Upper lobe of left lung (tissue), 6 donors: ENCODE measurements at places on chromosomes 7 and 10.

- no peak for DNase-seq
Observed at GRCh38 chr7:30556840-30557239, 37.8 kb upstream of the GARS1 start.

DNA sequence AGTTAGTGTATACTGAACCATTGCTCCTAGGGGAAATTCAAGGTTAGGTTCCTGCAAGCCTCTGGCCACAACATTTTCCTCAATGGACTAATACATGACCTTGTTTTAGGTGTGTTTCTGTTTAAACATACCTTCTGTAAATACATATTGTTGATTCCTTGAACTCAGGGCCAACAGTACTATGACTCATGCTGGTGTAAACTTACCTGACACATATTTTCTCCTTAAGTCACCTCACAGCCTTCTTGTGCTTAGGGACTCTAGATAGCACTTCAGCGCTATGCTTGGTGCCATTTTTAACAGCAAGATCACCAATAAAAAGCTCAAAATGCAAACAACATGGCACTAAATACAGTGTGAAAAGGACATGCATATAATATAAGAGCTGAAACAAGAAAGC lies 176.4 kb downstream of the TAX1BP1 start:
- no peak for DNase-seq

- no peak for DNase-seq
Observed at GRCh38 chr10:21733710-21734109, 199.7 kb downstream of the MLLT10 start.

GRCh38 chr7:128167791-128168666 lies 73.0 kb upstream of the LEP start:
- no peak for DNase-seq

DNA sequence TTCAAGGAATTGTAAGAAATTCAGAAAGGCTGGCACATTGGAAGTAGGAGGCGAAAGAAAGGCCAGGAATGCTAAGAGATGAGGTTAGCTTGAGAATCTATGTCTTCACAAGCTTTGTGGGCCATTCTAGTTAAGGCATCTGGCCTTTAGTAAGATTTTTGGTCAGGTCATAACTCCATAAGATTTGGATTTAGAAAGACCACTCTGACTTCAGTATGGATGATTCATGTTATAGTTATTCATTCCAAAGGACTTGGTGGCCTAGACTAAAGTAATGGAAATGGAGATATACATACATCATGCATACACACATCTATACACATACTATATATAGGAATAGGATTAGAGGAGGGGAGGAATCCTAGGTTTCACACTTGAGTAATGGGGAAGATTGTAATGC lies 77.5 kb downstream of the SEPTIN7 start:
- no peak for DNase-seq

DNA sequence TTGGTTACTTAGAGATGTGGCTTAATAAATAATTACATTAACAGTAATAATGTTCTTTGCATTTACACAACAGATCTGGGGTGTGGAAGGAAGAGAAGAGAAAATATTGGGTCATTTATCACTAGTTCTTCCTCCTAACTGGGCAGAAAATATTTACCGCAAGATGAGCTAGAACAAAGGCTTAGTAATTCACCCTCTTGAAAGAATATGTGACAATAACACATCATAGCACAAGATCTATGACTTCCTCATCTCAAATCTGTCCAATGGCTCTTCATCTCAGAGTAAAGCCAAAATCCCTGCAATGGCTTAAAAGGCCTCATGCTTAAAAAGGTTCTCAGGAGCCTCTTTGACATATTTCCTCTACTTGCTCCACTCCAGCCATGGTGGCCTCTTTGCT lies 178.6 kb downstream of the ZNF438 start:
- DNase-seq: no peak

DNA sequence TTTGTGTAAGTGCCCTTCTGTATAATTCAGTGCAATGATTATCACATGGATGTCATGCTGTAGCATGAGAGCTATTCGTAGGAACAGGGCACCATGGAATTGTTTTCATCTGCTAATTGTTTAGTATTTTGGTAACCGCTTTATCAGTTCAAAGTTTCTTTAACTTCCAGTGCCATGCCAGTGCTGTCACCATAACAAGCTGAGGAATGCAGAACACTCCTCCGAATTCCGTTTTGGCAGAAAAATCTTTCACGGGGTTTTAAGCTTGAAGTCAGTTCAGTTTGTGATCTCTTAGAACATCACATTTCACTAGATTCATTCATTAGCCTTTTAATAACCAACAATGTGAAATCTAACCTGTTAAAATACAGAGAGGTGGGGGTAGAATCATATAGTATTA lies 117.2 kb upstream of the SEMA3C start:
- DNase-seq: no peak

GRCh38 chr10:132972149-132972985 lies 30.0 kb upstream of the CFAP46 start:
- DNase-seq: peak; percentile 64

GRCh38 chr7:93307131-93307660 lies 75.0 kb downstream of the VPS50 start:
- DNase-seq: no peak

DNA sequence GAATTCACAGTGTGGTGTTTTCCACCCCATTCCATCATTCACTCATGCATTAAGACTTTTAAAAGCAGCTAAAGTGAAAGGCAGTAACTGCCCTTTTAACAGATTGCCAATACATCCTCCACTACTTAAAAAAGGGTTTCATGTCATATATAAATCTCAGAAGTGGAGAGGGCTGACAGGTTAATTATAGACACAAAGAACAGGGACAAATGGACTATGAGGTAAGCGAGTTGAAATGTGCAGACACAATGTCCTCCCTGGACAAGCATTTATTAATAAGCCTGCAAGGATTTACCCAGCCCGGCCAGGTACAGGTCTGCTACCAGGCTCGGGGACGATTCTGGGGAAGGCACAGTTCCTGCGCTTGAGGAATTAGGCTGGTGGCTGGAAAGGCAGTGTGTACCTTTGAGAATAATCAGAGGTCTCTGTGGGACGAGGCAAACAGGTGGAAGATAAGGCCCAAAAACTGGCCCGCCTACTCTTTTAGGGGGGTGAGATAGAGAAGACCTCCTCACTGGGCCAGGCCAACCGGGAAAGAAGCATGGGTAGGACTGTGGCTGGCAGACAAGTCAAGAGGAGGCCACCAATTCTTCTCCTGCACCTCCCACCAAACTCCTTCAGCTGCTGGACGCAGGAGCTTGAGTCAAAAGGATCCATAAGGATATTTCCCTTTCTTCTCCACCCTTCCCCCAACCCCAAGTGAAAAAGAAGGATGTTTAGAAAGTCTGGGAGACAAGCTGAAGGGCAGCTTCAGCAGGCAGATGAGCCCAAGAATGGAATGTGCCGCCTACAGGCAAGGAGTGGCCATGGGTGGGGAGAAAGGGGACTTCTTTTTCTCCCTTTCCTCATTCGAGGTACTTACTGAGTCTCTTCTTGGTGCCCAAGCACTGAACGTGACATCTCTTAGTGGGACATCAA lies 1.5 kb downstream of the PDLIM1 start:
- DNase-seq: no peak

DNA sequence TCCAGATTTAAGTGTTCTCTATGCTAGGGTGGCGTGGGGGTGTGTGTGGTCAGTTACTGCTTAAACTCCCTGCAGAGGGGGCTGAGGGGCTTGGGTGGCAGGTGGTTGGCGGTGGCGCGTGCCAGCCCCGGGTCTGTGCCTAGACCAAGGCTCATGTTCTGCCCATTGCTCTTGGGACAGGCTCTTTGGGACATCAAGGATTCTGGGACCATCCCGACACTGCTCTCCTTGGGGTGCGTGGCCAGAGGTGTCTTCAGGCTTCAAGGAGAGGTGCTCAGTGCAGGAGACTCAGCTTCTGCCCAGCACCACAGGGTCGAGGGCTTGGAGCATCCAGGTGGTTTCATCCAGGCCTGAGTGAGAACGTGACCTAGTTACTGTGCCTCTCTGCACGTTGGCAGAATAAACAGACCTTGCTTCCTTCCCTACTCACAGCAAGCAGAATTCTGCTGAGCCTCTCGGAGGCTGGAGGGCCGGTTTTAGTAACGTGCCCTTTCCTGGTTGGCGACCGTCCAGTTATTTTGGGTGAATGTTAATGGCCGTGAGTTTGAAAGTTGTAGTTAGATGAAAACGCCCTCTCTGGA lies 39.9 kb downstream of the CAMK1D start:
- peak; percentile 61 for DNase-seq

GRCh38 chr7:102284399-102284798 lies 2.3 kb upstream of the SH2B2 start:
- no peak for DNase-seq

GRCh38 chr7:85734823-85735222 lies 548.0 kb upstream of the SEMA3D start:
- DNase-seq: no peak

GRCh38 chr7:16130111-16131110 lies 290.9 kb downstream of the CRPPA start:
- DNase-seq: no peak

- no peak for DNase-seq
Observed at GRCh38 chr7:5177060-5177459, 13.0 kb upstream of the WIPI2 start.

GRCh38 chr10:113476191-113476590 lies 76.7 kb upstream of the HABP2 start:
- DNase-seq: no peak

- DNase-seq: no peak
Observed at GRCh38 chr10:43968076-43968475, 319.4 kb upstream of the ZNF32 start.

DNA sequence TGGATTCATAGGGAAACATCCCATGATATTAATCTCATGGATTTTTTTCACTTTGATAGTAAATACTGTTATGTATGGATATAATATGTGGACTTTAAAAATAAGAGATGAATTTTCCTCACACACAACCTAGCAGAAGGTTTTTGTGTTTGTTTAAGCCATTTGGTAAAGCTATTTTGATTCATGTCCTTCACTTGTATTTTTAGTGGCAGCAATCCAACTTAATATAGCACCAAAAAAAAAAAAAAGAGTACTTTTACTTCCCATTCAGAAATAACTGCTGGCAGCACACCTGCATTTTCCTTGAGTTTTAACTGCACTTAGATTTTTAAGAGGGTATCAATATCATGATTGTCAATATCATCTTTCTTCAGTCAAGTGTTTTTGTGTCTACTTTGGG lies 60.0 kb downstream of the MCMBP start:
- DNase-seq: no peak

DNA sequence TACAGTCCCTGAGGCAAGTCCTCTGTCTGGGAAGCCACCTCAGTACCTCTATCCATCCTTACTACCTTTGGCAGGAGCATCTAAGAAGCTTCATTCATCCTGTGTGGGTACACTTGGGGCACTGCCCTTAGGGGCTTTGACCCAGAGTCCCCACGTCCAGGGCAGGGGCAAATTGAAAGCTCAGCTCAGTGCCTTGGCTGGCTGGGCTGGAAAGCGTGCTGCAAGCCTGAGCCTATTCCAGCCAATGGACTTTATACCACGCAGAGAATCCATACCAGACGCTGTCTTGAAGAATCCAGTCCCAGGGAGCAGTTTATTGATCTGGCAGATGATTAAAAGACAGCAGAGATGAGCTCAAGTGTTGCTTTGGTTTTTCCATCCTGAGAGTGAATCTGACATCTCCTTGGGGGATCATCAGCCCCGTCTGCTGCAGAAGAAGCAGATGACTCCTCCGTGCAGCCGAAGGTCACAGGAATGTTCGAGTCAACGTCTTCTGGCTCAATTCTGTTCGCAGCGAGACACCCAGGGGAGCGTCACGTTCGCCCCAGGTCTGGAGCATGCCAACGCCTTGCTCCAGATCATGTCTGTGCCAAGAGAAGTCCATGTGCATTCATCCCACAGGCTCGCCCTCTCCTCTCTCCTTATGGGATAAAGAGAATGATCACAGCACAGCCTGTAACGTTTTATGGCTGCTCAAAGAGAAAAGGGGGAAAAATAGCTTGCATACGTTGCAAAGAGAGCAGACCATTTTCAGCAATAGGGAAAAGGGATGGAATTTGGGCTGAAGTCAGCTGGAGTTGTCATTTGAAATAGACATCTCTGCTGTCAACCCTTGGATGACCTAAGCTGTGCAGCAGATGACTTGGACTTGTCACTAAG lies 35.8 kb upstream of the LYZL1 start:
- no peak for DNase-seq

- peak; percentile 84 for DNase-seq
Observed at GRCh38 chr10:88473989-88474883, 108.9 kb downstream of the RNLS start.

GRCh38 chr7:91835091-91835825 lies 45.2 kb downstream of the MTERF1 start:
- no peak for DNase-seq

- no peak for DNase-seq
Observed at GRCh38 chr10:112307358-112308124, 24.3 kb downstream of the TECTB start.

- peak; percentile 97 for DNase-seq
Observed at GRCh38 chr7:91940572-91941341, at the start of gene AKAP9. Gene AKAP9 (plus strand): TSS chr7:91940862. CDS start chr7:91941100, 238 bp downstream.

DNA sequence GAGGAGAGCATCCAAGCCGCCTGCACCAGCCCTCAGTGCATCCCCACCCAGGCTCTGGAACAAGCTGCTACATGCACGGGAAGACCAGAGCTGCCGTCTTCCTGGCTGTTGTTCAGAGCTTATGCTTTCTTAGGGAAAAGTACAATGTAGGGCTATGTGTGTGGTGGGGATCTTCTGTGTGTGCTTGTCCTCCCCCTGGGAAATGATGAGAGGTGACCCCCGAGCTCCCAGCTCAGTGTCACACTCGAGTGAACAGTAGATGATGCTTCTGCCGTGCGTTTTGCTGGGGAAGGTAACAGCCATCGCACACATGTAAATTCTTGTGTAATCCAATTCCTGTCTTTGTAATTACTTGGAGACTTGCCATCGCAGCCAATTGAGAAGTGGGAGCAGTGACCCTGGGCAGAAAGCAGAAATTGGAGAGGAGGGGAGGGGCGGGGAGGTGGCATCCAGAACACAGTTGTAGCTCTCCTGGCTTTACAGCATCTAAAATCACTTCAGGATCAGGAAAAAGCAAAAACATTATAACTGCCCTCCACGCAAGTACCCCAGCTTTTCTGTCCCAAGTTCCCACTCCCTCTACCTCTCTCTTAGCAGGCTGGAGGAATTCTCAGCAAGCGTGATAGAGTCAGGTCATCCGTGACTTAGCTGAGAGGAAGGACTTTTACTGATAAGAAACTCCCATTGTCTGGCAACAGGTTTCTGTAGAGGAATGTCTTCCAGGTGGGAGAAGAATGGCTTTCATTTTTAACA lies 149.6 kb downstream of the TCF7L2 start:
- DNase-seq: no peak

- DNase-seq: no peak
Observed at GRCh38 chr7:6654842-6655610, 17.9 kb downstream of the ZNF316 start.

- DNase-seq: no peak
Observed at GRCh38 chr7:151311294-151311864, 30.2 kb upstream of the NUB1 start.

- DNase-seq: no peak
Observed at GRCh38 chr7:142506601-142507000, 242.7 kb upstream of the PRSS1 start.

DNA sequence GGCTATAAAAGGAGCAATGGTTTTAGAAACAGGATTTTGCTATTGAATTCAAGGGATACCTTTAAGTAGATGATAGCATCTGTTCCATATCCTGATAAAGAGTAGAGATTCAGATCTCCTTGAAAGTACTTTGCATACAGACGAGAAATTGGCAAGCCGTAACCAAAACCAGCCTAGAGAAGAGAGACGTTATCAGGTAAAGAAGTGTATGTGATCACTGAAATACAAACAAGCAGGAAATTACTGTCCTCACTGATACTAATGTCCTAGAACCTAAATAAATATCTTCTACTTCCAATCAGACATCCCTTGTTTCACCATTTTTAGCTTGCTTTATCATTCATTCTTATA lies 9.4 kb downstream of the PDK4 start:
- no peak for DNase-seq

- no peak for DNase-seq
Observed at GRCh38 chr10:124529661-124530214, 68.1 kb downstream of the LHPP start.
